ENCODE measurements at places on chromosomes 1 and 21. TPM values are rescaled to one million over a fixed set of nuclear protein-coding genes. Genes with fewer than 3 reads are reported as not detected.

DNA sequence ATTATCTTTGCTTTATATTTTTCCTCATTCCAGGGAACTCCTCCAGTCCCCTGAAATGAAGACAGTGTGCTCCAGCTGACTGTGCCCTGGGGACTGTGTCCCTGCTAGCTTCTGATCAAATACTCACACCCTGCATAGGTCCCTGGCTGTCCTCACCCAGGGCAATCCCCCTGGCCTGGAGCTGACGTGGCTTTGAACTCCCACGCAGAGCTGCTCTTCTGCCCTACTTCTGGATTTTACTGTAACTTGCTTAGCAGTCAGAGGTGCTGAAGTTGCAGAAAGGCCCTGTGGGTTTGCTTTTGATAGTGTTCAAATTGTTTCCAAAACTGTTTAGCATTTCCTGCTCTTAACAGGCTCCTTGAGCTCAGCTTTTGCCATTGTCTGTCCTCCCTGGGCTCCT lies 186.5 kb downstream of the FASLG start:
- no peak overlapping the region for H3K27ac ChIP-seq
- H3K4me1 ChIP-seq = no peaks in the 10 kb centered on the region
- no peak for DNase-seq
- H3K36me3 ChIP-seq = no peaks in the 10 kb centered on the region

DNA sequence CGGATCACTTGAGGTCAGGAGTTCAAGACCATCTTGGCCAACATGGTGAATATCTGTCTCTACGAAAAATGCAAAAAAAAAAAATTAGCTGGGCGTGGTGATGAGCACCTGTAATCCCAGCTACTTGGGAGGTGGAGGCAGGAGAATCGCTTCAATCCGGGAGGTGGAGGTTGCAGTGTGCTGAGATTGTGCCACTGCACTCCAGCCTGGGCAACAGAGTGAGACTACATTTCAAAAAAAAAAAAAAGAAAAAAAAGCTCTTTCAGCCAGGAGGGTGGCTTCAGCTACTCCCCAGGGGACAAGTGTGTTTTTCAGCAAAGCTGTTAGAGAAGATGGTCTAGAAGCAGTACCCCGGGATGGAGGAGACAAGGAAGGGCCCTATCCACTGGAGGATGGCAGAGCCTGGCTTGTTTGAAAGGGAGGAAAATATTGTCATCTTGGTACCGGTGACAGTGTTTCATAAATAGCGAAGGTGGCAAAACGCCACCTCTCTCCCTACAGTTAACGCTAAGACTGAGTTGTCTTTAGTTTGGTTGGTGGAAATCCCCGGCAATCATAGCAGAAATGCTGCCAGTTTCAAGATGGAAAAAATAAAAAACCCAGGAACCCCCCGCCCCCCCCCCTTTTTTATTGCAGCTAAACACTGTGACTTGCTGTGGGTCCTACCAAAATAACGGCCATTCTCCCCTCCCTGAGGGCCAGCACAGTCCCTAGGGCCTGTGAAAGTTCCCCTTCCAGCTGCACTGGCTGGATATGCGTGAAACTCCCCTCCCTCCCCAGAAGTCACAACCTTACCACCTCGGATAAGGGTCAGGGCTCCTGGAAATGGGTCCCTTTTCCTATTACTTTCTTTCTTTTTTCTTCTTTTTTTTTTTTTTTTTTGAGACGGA lies 3.5 kb downstream of the PIK3CD start:
- DNase-seq = no peak
- no peak overlapping the region for H3K4me3 ChIP-seq
- H3K27me3 ChIP-seq = peaks cover 37% of the 10 kb centered on the region
- H3K36me3 ChIP-seq = no peaks in the 10 kb centered on the region

Gene PDE4B
- total RNA-seq = 181 TPM

DNA sequence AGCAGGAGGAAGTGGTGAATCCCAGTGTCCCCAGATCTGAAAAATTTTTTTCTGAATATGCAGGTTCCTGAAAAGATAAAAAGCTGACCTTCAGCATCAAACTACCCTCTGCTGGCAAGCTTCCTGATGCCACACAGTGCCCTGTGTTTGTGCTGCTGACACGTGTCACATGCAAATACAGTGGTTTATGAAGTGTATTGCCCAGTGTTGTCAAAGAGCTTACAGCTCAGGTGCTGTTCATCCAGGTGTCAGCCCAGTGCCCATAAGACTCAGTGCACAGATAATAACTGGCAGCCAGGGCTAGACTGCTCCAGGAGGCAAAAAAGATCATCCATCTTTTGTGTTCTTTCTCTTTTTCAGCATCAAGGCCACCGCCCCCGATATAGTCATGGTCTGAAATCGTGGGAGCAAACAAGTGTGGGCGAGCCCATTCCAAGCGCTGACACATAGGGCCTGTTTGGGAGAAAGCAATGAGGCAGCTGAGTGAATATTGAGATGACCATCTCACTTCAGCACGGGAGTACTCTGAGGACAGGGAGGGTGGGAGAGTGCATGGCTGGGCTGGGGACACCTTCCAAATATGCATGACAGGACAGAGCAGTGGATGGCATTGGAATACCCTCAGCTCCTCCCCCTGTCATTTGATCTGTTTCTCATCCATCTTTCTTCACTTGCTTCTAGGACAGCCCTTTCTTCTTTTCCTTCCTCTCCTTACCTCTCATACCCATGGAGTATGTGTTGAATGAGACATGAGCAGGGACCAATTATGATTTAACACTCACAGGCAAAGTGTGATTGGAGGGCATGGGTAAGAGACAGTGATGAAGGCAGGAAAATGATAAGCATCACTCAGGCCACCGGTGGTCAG lies 6.4 kb upstream of the KCNK1 start:
- no peaks in the 10 kb centered on the region for H3K27me3 ChIP-seq
- no peak for DNase-seq
- no peaks in the 10 kb centered on the region for H3K36me3 ChIP-seq
- H3K4me1 ChIP-seq = no peaks in the 10 kb centered on the region
- H3K4me3 ChIP-seq = no peak overlapping the region
- H3K27ac ChIP-seq = no peak overlapping the region

- peaks cover 1% of the 10 kb centered on the region for H3K27me3 ChIP-seq
- H3K4me1 ChIP-seq = peaks cover 11% of the 10 kb centered on the region
- H3K27ac ChIP-seq = no peak overlapping the region
- no peak overlapping the region for H3K4me3 ChIP-seq
- peaks cover 29% of the 10 kb centered on the region for H3K36me3 ChIP-seq
- DNase-seq = no peak
Observed at GRCh38 chr1:16235347-16235746, 1.6 kb downstream of the CPLANE2 start.

DNA sequence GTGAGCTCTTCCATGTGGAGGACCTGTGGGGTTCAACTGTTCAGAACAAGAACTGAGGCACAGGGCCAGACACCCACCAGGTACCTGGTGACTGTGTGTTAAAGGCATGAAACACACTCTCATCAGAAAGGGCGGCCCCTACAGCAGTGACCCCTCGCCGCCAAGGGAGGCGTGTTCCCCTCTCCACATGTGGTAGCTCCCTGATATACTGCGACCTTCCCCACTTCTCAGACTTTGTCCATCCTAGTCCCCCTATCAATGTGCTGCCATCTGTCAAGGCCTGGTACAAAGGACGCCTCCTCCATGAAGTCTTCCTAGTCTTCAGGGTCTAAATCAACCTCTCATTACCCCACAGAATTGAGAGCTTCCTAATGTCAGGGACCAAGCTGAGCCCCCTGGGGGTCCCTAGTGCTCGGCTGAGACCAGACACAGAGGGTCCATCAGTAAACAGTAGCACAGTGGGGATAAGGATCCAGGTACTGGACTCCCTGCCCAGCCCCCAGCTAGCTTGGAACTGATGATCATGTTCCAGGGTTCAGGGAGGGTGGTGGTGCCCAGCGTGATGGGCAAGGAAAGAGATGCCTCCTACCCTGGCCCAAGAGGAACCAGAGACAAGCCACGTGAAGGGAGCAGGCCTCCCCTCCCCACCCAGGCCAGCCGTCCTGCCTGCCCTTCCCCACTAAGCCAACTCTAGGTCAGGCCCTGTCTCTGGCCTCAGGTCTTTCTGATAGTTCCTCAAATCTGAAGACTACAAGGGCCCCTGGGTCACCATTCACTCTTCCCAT lies 10.3 kb downstream of the SDC3 start:
- H3K27me3 ChIP-seq = no peaks in the 10 kb centered on the region
- DNase-seq = no peak
- H3K4me3 ChIP-seq = no peak overlapping the region
- no peak overlapping the region for H3K27ac ChIP-seq

GRCh38 chr1:234632225-234632624 lies 22.2 kb upstream of the IRF2BP2 start:
- no peaks in the 10 kb centered on the region for H3K36me3 ChIP-seq
- H3K4me1 ChIP-seq = no peaks in the 10 kb centered on the region
- no peak overlapping the region for H3K27ac ChIP-seq
- no peak overlapping the region for H3K4me3 ChIP-seq

Gene ARTN
- not detected for total RNA-seq

DNA sequence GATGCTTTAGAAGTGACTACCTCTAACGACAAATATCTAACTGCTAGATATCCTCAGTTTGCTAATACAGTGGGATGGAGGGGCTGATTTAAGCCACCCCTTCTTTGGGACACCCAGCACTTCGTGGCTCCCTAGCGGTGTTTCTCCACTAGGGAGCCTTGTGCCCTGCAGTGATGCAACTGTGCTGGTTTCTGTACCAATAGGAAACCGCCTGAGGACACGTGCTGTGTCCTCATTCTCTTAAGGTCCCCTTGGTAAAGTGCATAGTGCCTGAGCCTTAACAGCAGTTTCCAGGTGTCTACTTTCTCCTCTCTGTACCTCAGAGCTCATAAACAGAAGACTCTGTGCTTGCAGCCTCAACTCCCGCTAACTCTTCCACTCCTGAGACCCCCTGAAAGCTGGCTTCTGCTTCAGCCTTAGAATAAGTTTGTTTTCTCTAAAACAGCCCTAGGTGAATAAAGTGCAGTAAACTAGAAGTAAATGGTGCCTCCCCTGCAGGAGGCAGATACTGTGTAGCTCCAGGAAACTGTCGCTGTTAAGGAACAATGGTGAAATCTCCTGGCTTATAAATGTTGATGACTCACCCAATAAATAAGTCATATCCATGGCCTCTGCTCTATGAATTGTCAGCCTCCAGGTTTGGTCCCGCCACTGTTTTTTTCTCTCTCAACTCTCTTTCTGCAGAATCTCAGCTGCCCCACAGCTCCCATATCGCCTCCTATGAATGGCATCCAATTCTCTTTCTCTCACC lies 130.4 kb downstream of the AK5 start:
- H3K27ac ChIP-seq = no peak overlapping the region
- no peaks in the 10 kb centered on the region for H3K36me3 ChIP-seq
- no peaks in the 10 kb centered on the region for H3K27me3 ChIP-seq
- no peaks in the 10 kb centered on the region for H3K4me1 ChIP-seq

DNA sequence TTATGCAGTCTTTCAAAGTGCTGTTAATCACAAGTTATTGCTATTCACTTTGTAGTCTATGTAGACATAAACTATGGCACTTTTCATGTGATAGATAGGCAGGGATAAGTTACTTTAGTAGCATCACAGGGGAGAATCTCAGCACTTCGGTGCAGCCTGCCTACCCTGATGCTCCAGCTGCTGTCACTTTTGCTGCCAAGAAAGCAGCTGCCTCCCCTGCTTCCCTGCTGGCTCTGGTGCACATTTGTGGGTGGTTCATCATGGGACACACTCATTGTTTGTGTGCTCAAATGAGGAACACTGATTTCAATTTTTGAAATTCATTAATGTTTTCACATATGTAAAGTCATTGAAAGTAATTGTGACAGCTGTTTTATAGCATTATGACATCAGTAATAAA lies 272.6 kb downstream of the S1PR1 start:
- DNase-seq = peak; percentile 84
- H3K27me3 ChIP-seq = no peaks in the 10 kb centered on the region

DNA sequence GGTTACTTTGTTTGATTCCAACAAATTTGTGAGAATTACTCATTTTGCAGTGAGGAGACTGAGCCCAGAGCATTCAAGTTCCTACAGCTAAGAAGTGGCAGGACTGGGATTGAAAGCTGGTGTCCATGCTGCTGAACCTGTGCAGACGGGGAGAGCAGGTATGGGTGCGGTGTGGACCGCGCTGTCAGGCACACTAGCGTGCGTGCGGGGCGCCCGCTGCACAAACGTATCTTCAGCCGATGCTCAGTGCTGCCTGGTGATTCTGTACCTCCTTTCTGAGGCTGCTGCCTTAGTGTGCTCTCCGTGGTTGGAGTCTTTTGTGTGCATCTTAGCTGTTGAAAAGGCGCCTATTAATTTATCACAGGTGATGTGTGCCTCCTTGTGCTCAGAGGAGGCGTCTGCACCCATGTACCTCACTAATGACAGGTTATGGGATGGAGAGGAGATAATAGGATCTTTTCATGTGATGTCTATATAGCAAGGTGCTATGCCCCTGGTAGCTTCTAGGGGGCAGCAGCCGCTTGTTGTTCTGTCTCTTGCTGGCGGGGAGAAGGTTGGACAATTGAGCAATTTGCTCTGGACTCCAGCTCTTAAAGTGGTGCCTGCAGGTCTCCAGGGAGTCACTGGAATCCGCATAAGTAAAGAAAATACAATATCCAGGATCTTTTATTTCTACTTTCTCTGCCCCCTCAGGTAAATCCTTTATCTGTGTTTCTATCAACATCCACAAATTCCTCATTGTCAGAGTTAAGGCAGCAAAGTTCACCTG lies 32.5 kb downstream of the PEX14 start:
- no peak overlapping the region for H3K4me3 ChIP-seq
- DNase-seq = no peak
- H3K27ac ChIP-seq = no peak overlapping the region
- H3K4me1 ChIP-seq = peaks cover 13% of the 10 kb centered on the region
- no peaks in the 10 kb centered on the region for H3K27me3 ChIP-seq

Gene DVL1
- total RNA-seq = 35.7 TPM

DNA sequence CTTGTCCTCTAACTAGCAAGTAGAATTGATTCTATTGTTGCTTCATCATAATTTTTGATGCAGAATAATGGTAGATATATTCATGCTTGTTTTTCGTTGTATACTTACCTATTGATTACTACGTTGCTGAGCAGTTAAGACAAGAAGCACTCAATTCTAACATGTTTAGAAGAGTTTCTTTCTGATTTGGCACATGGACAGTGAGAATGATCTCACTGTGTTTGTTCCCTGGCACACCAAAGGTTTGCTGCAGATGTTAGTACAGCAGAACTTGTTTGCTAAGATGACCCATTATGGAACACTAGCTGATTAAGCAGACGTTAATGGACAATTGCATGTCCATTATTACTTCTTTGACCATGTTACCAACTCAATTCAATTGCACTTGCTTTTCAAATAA lies 184.7 kb upstream of the SGIP1 start:
- DNase-seq = no peak
- peak overlapping the region; percentile 73 for H3K27ac ChIP-seq
- no peak overlapping the region for H3K4me3 ChIP-seq
- peaks cover 6% of the 10 kb centered on the region for H3K4me1 ChIP-seq
- no peaks in the 10 kb centered on the region for H3K27me3 ChIP-seq
- H3K36me3 ChIP-seq = no peaks in the 10 kb centered on the region

DNA sequence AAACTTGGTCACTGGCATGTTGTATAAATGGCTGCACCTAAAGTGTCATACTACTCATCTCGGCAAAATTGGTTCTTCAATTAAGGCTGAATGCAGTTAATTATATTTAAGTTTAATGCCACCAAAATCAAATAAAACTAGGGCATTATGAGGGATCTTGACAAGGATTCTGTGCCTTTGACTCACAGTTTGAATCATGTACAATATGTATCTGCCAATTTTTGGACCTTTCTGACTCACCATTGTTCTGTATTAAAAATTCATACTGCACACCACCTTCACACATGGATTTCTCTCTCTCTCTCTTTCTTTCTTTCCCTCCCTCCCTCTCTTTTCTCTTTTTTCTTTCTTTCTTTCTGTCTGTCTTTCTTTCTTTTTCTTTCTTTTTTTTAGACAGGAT lies 14.1 kb upstream of the STXBP3 start:
- no peaks in the 10 kb centered on the region for H3K27me3 ChIP-seq
- no peaks in the 10 kb centered on the region for H3K4me1 ChIP-seq
- no peak overlapping the region for H3K4me3 ChIP-seq

Gene AMPD1
- total RNA-seq = not detected

Measured in spinal cord (tissue), 10 donors.